ENCODE measurements at places on chromosomes 12 and 14. TPM values are rescaled to one million over a fixed set of nuclear protein-coding genes. Genes with fewer than 3 reads are reported as not detected.

HVCN1 gene
- 4.3 TPM for total RNA-seq

OASL gene
- 4.3 TPM for total RNA-seq

TNFAIP2 gene
- 9.4 TPM for total RNA-seq

LTBR gene
- 152 TPM for total RNA-seq

REM2 gene
- total RNA-seq, result 0.13 TPM

ALKBH1 gene
- 10.6 TPM for total RNA-seq

CCDC175 gene
- total RNA-seq, result not detected

CMA1 gene
- total RNA-seq, result not detected

KRT78 gene
- total RNA-seq, result not detected

ATN1 gene
- 20.0 TPM for total RNA-seq

TSHR gene
- total RNA-seq, result not detected

ETV6 gene
- total RNA-seq, result 3.9 TPM

All from LHCN-M2 (cell line).